ENCODE measurements at places on chromosomes 7 and 10.
A peak's percentile ranks its signal among the peaks of the same experiment; 100 is the strongest.

DNA sequence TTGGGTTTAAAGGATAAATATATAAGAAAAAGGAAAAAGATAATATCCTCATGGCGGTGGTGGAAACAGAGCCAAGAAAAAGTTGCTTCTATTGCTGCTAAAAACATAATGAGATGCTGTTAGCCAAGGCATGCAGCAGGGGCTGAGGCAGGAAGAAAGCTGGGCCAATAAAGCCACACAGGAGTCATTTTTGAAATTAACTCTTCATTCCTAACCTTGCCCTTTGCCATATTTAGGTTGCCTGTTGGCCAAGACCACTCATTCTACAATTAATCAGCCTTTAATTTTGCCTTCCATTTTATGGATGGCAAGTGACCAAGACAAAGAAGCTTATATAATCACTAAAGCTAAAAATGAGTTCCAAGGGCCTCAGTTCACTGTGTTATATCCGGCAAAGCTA is 58.2 kb downstream of the ARMH3 start:
- no peak for DNase-seq

- DNase-seq, result no peak
Measured at GRCh38 chr10:49766484-49766883, 4.4 kb upstream of the OGDHL start.

DNA sequence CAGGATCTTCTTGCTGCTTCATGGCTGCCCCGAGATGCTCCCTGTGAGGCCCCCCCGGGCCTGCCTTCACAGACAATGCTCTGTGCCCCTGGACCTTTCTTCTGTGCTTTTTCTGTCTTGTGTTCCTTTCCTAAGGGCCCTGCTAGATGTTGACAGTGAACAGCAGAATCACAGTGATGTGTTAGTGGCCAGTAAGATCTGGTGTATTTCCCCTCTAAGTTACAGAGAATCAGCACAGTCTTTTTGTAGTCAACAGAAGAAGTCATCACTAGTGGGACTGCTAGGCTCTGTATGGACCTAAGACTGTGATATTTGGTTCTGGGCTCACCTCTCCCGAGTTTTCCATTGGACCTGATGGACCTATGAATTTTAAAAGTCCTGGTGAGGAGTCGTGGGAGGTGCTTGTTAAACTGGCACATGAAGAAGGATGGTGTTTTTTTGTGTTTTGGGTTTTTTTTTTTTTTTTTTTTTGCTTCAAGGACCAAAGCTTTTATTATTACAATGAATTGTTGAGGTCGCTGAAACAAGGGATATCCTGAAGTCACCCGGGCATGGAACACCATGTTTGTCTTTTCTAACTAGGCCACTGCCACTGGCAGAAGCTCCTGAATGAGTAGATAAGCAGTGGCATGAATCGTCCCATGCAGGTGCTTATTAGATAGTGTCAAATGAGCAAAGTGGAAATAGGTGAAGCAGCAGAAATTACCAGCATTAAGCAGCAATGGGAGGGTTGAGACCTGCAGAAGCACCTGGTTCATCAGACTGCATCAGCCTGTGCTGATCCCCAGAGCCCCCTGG is 194.8 kb downstream of the CELF2 start:
- no peak for DNase-seq

DNA sequence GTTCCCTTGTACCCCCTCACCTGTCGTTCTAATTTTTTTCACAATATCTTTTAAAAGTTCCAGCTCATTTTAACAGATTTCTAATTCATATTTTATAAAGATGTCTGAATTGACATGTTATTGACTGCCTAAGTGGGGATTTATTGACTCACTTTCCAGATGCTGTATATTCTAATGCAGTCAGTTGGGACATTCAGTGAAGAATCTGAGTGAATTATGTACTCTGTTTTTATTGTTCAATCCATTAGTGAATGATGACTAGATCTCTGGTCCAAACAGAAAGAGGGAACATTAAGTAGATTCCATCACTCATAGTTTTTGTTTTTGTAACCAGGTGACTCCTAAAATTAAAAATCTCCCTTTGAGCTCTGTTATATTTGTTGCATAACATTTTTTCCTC is 54.3 kb downstream of the LOXL4 start:
- no peak for DNase-seq

DNA sequence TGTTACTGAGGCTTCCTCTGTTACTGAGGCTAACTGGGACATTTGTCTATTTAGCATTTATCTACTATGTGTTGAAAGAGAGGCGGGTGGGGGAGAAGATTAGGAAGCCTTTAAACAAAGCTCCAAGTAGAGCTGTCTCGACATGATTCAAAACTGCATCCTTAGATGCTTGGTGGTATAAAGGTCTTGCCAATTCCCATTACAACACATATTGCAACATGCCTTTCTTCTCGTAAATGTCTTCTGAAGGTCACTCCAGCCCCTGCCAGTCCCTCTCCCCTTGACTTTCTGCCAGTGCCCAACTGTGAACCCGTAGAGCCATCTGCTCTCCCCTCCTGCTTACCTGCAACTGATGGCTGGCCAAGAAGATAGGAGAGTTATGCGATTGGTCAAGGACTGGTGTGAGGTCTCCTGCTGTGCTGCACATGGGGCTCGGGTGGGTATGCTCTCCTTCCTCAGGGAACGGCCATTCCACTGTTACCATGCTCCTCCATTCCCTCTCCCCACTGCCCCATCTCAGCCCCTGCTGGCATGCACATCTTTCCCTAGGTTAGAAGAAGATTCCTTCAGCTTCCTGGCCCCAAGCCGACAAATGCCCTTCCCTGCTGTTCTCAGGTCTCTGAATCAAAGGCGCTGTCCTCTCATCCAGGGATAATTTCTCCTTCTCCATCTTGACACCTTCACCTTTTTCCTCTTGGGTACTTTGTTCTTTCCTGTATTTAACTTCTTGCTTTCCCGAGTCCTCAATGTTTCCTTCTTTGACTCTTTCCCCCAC is 43.6 kb upstream of the ZNF32 start:
- no peak for DNase-seq

- no peak for DNase-seq
Measured at GRCh38 chr10:4733150-4733842, 92.7 kb upstream of the AKR1E2 start.

DNA sequence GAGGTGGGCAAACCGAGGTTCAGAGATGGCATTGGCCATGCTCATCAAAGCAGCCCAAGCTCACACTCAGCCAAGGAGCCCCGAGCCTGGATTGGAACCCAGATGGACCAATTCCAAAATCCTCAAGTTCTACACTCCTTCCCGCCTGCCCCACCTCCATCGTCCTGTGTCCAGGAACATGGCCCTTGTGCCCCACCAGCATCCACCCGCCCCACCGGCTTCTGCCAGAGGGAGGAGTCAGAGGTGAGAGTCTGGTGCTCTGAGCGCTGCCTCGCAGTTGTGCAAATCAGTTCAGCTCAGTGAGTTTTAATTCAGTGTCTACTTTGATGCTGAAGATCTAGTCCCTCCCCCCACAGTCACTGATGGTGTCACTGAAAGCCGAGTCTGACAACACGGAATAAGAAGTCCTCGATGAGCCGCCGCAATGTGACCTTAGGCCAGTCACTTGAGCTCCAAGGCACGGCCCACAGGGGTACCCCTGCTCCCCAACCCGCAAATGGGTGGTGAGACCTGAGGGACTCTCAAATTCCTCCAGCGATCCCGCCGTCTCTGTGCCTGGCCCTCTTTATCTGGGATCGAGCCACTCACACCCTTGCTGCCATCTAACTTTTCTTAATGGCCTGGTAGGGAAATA is 26.3 kb downstream of the PRKAG2 start:
- no peak for DNase-seq

- DNase-seq, result no peak
Measured at GRCh38 chr7:37916017-37916672, 472 bp downstream of the SFRP4 start.

- DNase-seq, result peak; percentile 45
Measured at GRCh38 chr7:14209896-14210484, 220.5 kb upstream of the ETV1 start.

DNA sequence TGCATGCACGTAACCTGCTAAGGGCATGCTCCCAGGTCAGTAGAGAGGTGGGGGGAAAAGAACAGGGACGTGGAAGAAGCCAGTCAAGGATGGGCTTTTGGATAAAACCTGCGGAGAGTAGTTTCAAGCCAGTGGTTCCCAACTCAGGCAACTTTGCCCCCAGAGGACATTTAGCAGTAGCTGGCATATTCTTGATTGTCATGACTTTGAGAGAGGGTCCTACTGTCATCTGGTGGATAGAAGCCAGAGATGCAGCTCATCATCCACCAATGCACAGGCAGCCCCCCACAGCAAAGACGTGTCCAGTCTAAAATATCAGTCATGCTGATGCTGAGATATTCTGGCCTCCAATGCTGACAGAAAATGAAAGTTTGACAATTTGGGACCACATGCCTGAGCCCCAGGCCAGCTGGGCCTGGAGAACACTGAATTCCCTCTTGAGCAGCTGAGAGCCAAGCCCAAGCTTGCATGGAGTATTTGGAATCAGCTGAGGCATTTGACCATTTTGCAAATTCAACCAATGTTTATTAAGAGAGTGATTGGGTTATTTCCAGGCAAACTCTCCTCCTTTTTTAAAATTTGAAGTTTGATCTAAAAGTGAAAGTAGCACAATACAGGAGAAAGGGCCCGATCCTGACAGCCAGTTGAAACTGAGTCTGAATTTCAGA is 110.0 kb upstream of the C7orf33 start:
- DNase-seq, result no peak

- no peak for DNase-seq
Measured at GRCh38 chr10:27463961-27464360, 40.1 kb upstream of the RAB18 start.

DNA sequence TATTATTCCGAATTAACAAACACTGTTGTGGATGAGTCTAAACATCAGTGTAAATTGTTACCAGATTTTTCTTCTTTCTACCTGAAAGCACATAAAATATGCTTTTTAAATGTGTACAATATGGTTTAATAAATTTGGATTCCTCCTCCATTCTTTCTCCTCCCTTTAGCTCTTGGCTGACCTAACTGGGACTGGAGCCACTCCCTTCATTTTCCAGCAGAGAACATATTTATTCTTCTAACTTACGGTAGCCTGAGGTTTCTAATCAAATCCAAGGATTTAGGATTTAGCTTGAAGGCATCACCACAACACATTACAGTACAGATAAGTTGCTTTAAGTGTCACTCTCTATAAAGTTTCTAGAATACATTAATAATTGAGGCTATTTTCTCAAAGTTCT is 88.2 kb upstream of the SEMA3C start:
- no peak for DNase-seq

- no peak for DNase-seq
Measured at GRCh38 chr7:97200018-97200417, 82.5 kb downstream of the SDHAF3 start.

GRCh38 chr7:114539575-114539974 is 125.0 kb downstream of the FOXP2 start:
- DNase-seq, result peak; percentile 20

- DNase-seq, result no peak
Measured at GRCh38 chr7:76375251-76375650, 16.5 kb upstream of the YWHAG start.

- no peak for DNase-seq
Measured at GRCh38 chr7:117818232-117818631, 55.0 kb downstream of the CTTNBP2 start.

DNA sequence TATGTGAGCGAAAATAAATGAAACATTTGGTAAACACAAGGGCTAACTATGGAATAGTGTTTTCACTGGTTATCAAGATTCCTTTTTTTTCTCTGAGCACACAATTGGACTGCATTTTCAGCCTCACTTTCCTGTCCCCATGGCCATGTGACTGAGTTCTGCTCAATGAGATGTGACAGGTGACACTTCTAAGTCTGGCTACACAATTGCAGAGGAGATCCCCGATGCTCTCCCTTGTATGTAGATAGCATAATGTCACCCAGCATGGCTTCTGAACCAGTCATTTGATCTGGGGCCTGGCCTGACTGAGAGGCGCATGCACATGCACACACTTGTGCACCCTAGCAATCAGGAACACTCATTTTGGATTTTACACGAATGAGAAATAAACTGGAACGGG is 581.8 kb downstream of the GRID1 start:
- no peak for DNase-seq

DNA sequence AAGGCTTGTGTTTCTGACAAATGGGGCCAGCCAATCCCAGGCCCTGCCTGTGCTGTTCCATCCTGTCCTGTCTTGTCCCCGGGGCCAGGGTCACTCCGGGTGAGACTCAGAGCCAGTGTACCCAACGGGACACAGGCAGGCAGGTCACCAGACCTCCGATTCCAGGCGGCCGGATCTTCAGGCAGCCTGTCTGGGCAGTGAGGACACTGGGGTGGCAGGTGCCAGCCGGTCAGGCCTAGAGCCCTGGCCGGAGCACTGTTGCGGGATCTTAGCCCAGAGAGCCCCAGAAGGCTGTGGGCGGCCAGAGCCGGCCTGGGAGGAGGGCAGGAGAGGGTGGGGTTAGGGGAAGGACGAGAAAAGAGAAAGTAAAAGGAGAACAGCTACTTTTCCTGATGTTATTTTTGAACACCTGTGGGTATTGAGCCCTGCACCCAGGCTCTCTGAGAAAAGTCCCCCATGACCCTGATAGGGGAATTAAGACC is 134.3 kb upstream of the TNRC18 start:
- DNase-seq, result no peak

DNA sequence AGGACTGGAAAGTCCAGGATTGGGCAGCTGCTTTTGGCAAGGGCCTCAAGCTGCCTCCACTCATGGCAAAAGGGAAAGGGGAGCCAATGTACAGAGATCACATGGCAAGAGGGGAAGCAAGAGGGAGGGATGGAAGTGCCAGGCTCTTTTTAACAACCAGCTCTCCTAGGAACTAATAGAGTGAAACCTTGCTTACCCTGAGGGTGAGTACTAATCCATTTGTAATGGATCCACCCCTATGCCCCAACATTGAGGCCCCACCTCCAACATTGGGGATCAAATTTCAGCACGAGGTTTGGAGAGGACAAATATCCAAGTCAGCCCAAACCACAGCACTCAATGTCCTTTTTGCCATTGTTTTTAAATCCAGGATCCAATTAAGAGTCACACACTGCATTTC is 12.5 kb downstream of the HABP2 start:
- no peak for DNase-seq

DNA sequence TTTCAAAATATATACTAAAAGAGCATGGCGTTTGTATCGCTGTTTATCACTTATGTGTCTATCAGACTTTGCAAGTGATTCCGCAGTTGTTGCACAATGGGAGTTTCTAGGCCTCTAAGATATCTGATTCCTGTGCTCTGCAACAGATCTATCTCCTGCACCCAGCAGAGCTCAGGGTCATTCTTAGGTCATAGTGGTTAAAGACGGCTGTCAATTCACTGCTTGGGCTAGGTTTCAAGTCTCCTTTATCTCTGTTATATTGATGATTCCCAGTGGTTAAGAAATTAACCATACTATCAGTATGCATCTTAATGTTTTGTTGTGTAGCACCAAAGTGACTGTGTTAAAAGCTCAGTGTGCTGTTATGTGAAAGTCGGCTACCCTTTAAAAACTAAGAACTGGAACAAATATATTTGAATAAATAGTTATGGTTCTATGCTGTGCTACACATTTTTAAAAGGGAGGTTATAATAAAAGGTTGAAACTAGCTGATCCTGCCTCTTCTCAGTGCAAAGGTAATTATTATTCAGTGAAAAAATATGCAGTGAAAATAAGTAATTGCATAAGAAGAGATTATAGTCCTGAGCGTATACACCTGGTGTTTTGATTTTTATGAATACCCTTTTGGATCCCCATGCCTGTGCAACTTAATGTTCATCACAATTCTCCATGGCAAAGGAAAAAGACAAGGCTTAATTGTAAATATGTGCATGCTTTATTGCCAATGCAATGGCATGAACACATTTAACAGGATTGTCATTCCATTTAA is 24.0 kb downstream of the HOXA1 start:
- DNase-seq, result no peak
